ENCODE measurements at places on chromosomes 7 and 10. TPM values are rescaled to one million over a fixed set of nuclear protein-coding genes. Genes with fewer than 3 reads are reported as not detected.

The KIAA1549 gene
- 7.8 TPM for total RNA-seq

The PPA1 gene
- 93.9 TPM for total RNA-seq

The ELFN1 gene
- not detected for total RNA-seq

The NUTM2B gene
- 0.18 TPM for total RNA-seq

The ADGRA1 gene
- not detected for total RNA-seq

GRCh38 chr10:31149835-31150512 is 118.3 kb upstream of the ZNF438 start:
- no peaks in the 10 kb centered on the region for H3K27me3 ChIP-seq
- no peak overlapping the region for H3K4me3 ChIP-seq
- H3K4me1 ChIP-seq = no peaks in the 10 kb centered on the region
- no peaks in the 10 kb centered on the region for H3K36me3 ChIP-seq
- DNase-seq = no peak

DNA sequence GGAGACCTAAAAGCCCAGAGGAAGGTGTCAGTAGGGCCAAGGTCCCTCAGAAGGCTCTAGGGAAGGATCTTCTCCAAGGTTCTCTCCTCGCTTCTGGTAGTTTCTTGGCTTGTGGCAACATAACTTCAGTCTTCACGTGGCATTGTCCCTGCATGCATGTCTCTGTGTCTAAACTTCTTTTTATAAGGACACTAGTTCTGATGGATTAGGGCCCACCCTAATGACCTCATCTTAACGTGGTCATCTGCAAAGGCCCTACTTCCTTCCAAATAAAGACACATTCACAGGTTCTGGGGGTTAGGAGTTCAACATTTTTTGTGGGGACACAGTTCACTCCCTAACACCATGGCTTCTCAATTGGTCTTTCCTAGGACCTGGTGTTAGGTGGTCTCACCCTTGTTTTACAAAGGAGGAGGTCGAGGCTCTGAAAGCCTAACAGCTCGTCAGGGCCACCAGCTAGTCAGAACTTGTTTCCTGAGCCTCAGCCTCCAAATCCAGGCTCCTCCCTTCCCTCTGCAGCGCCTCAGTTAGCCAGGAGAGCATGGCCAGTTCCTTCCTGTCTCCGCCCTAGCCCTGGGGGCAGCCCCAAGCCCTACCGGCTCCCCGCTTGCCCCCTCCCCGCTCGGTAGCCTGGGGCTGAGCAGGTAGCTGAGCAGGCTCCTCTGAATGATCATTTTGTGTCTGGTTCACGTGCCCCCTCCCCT is 109.7 kb upstream of the PPIF start:
- H3K27ac ChIP-seq = peak overlapping the region; percentile 62
- no peak for DNase-seq
- H3K27me3 ChIP-seq = no peaks in the 10 kb centered on the region
- peaks cover 36% of the 10 kb centered on the region for H3K36me3 ChIP-seq
- H3K4me1 ChIP-seq = peaks cover 97% of the 10 kb centered on the region

DNA sequence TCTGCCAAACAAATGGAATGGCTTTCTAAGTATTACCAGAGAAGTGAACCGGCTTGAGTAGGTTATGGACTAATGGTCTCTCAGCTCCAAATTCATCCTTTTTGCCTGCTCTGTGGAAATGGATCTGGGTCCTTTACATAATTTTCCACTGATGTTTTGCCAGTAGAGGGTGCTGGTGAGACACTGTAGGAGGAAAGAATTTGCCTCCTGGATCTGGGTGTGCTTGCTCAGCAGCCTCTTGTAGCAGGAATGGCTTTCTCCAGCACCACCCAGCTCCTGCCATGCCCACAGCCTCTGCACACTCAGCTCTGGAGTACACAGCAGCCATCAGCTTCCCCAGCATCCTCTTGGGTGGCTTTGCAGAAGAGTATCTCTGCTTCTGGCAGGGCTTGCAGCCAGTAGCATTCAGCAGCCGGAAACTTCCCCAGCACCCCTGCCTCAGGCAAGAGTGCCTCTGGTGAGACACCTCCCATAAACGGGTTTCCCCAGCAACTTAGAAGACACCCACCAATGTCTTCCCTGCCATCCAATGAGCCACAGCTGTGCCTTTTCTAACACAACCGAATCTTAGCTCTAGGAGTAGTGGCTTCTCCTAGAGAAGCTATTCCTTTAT is 235.0 kb upstream of the PLPP4 start:
- no peaks in the 10 kb centered on the region for H3K4me1 ChIP-seq
- H3K4me3 ChIP-seq = no peak overlapping the region
- H3K27me3 ChIP-seq = no peaks in the 10 kb centered on the region
- peak; percentile 35 for DNase-seq
- H3K27ac ChIP-seq = no peak overlapping the region

GRCh38 chr7:92835851-92836488 is 403 bp downstream of the CDK6 start:
- peak overlapping the region; percentile 64 for H3K4me3 ChIP-seq
- no peaks in the 10 kb centered on the region for H3K36me3 ChIP-seq
- H3K4me1 ChIP-seq = peaks cover 29% of the 10 kb centered on the region
